ENCODE measurements at places on chromosomes 7 and 10.

- H3K36me3 ChIP-seq: peaks cover 7% of the 10 kb centered on the region
- no peak overlapping the region for H3K27ac ChIP-seq
- no peak overlapping the region for H3K4me3 ChIP-seq
- peaks cover 3% of the 10 kb centered on the region for H3K27me3 ChIP-seq
Observed at GRCh38 chr10:43333653-43334052, 37.8 kb upstream of the FXYD4 start.

GRCh38 chr7:438361-438760 is 81.3 kb downstream of the PDGFA start:
- no peak for DNase-seq
- H3K4me3 ChIP-seq: no peak overlapping the region
- H3K27ac ChIP-seq: no peak overlapping the region
- no peaks in the 10 kb centered on the region for H3K27me3 ChIP-seq
- H3K4me1 ChIP-seq: no peaks in the 10 kb centered on the region
- H3K36me3 ChIP-seq: no peaks in the 10 kb centered on the region

- peaks cover 30% of the 10 kb centered on the region for H3K36me3 ChIP-seq
- H3K4me3 ChIP-seq: no peak overlapping the region
- peaks cover 55% of the 10 kb centered on the region for H3K27me3 ChIP-seq
- H3K4me1 ChIP-seq: peaks cover 61% of the 10 kb centered on the region
Observed at GRCh38 chr7:5694221-5694754, 87.2 kb downstream of the RNF216 start.

GRCh38 chr10:112672706-112673105 is 225.7 kb downstream of the VTI1A start:
- peaks cover 8% of the 10 kb centered on the region for H3K36me3 ChIP-seq
- no peaks in the 10 kb centered on the region for H3K27me3 ChIP-seq
- no peak overlapping the region for H3K27ac ChIP-seq
- H3K4me1 ChIP-seq: no peaks in the 10 kb centered on the region
- DNase-seq: no peak

DNA sequence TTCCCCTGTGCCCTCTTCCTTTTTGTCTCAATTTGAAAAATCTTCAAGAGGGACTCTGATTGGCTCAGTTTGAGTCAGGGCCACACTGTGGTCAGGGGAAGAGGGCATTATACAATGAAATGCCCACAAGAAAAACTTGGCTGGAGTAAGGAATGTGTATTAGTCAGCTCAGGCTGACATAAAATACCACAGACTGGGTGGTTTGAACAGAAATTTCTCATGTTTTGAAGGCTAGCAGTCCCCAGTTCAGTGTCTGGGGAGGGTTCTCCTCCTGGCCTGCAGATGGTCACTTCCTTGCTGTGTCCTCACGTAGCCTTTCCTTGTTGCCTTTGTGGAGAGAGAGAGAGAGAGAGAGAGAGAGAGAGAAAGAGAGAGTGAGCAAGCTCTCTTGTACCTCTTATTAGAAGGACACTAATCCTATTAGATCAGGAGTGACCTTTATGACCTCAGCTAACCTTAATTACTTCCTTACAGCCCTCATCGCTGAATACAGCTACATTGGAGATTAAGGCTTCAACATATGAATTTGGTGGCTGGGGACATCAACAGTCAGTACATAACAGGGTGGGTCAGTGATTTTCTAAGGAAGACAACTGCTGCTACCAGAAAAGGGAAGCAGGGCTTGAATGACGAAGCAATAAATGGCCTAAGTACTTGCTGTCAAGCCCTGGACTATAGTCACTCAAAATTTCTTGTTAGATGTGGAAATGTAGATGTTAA is 25.8 kb upstream of the FAM13C start:
- H3K4me1 ChIP-seq: no peaks in the 10 kb centered on the region
- H3K27me3 ChIP-seq: no peaks in the 10 kb centered on the region
- H3K36me3 ChIP-seq: no peaks in the 10 kb centered on the region
- no peak for DNase-seq
- H3K4me3 ChIP-seq: no peak overlapping the region
- no peak overlapping the region for H3K27ac ChIP-seq

DNA sequence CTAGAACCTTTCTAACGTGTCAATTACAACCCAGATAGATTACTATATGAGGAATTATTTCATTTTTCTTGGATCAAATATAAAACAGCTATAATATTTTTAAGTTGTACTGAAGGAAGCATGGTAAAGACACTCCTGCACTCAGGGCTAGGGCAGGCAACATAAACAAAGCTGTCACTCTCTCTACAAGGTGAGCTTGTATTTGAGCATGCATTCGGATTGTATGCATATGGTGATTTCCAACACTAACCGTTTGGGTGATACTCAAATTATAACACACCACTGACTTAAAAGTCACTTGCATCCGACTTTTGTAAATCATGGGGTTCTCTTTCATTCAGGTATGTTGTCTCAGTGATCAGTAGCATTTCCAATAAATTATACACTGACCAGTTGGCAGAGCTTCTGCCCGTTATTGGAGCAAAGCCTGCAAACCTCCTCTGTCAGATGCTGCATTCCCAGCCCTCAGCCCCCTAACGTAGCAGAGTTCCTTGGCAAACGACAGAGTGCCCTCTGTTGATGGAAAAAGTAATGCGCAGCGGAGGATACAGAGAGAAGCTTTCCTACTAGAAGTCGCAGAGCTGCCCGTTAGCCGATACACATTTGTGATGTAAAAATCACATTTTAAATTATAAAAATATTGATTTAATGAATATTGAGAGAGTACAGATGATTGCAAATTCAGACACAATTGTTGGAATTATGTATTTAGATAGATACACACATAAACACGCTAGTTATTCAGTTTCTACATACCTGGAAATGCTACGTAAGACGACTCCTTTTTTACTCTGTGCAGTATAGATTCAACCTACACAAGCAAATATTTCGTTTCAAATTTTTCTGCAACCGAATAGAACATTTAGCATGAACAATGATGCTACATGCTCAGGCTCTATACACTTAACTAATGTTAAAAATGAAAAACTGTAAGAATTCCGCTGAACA is 173.9 kb upstream of the SP4 start:
- H3K27me3 ChIP-seq: peaks cover 59% of the 10 kb centered on the region
- peaks cover 21% of the 10 kb centered on the region for H3K4me1 ChIP-seq
- peak; percentile 49 for DNase-seq
- H3K27ac ChIP-seq: no peak overlapping the region

- DNase-seq: no peak
- no peak overlapping the region for H3K27ac ChIP-seq
- H3K36me3 ChIP-seq: no peaks in the 10 kb centered on the region
Observed at GRCh38 chr7:50472427-50472826, 22.3 kb upstream of the FIGNL1 start.

DNA sequence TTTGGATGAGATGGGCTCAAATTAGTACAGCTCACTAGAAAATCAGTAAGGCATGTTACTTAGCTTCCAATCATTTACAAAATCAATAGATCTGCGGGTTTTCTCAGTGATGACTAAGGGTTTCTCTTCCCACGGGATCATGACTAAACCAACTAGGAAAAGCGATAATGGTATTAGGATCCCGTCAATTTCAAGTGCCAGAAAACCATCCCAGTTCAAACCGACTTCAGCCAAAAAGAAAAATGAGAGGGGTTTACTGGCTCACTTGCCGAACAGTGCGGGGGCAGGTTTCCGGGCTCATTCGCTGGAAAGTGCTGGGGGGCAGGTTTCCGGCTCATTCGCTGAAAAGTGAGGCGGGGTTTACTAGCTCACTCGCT is 62.1 kb upstream of the LYZL2 start:
- no peak for DNase-seq
- peaks cover 49% of the 10 kb centered on the region for H3K36me3 ChIP-seq
- no peaks in the 10 kb centered on the region for H3K27me3 ChIP-seq
- peaks cover 74% of the 10 kb centered on the region for H3K4me1 ChIP-seq

DNA sequence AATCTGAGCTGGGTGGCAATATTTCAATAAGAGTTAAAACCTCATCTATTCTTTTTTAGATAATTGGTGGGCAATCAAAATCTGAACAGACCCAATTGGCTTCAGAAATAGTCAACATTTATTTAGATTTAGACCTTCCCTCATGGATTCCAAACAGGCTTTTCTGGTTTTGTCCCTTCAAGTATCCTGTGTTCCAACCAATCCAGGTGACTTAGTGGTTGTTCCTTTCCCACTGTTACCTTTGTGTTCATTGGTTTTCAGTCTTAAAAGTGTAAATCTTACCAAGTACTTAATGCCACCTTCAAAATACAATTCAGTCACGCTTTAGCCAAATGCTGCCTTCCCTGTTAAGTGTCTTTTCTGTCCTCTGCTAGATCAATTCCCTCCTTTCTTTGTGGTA is 85.9 kb downstream of the AHR start:
- H3K27ac ChIP-seq: no peak overlapping the region
- H3K4me1 ChIP-seq: no peaks in the 10 kb centered on the region
- no peaks in the 10 kb centered on the region for H3K36me3 ChIP-seq
- no peak for DNase-seq

DNA sequence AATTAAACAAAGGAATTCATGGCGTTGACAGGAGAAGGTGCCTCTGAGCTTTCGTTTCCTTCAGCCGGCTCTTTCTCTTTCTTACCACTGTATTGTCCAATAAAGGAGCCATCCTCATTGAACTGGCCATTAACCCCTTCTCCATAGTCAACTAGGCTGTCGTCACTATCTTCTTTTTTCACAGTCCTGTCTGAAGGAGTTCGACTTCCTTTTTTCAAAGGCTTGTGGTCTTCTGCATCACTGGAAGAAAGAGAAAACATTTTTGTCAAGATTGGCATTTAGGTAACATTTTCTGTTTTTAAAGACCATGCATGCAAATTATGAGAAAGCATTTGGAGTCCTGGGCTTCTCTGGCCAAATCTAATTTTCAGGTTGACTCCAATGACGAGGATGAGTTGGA is 19.7 kb upstream of the LAMB4 start:
- DNase-seq: no peak
- no peaks in the 10 kb centered on the region for H3K36me3 ChIP-seq
- no peak overlapping the region for H3K27ac ChIP-seq

DNA sequence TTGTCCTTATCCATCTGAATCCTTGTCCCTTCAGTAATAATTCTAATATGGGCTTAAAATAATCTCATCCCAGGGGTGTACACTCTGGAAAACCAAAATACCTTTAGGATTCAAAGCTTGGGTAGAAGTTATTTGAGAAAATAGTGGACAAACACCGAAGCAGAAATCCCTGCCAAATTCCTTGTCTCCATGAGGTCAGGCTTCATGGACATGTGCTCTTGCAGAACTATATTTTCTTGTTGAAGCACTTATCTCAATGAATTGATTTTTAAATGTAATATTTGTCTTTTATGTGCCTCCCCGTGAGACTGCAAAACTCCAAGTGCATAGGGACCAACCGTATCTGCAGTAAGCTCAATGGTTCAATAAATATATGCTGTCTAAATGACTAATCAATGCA is 1153.3 kb upstream of the AUTS2 start:
- H3K36me3 ChIP-seq: no peaks in the 10 kb centered on the region
- H3K27me3 ChIP-seq: no peaks in the 10 kb centered on the region
- DNase-seq: no peak
- H3K27ac ChIP-seq: no peak overlapping the region

DNA sequence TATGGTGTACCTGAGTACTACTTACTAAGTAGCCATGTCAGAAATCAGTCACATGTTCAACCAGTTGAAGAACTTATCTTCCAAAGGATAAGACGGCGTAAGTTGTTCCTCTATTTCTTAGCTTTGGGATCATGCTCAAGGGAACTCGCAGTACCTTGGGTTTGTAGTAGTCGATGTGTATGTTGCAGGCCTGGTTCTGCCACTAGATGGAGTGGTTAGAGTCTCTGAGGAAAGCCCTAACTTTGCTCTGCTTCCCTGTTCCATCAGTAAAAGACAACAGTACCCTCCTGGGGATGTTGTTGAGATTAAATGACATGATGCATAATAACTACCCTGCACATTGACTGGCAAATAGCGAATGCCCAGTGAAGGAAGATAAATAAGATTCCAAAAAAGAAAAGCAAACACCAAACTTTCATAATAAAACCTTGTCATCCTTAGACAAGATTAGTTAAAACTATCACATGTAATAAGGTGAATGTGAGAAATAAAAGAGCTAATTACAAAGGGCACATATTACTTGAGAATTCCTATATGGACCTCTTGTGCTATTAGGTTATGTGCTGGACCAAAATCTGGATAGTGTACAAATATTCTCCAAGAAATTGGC is 165.9 kb downstream of the ABCA13 start:
- H3K4me1 ChIP-seq: no peaks in the 10 kb centered on the region
- H3K27me3 ChIP-seq: peaks cover 7% of the 10 kb centered on the region
- DNase-seq: no peak
- H3K4me3 ChIP-seq: no peak overlapping the region
- no peak overlapping the region for H3K27ac ChIP-seq
- H3K36me3 ChIP-seq: no peaks in the 10 kb centered on the region

GRCh38 chr10:131584287-131584686 is 272.8 kb upstream of the TCERG1L start:
- H3K4me3 ChIP-seq: no peak overlapping the region
- H3K27ac ChIP-seq: no peak overlapping the region
- no peaks in the 10 kb centered on the region for H3K36me3 ChIP-seq
- no peaks in the 10 kb centered on the region for H3K4me1 ChIP-seq
- no peak for DNase-seq

- no peaks in the 10 kb centered on the region for H3K36me3 ChIP-seq
- H3K4me3 ChIP-seq: no peak overlapping the region
- no peaks in the 10 kb centered on the region for H3K4me1 ChIP-seq
- DNase-seq: no peak
- H3K27me3 ChIP-seq: peaks cover 13% of the 10 kb centered on the region
Observed at GRCh38 chr7:12623885-12624498, 53.5 kb downstream of the SCIN start.

DNA sequence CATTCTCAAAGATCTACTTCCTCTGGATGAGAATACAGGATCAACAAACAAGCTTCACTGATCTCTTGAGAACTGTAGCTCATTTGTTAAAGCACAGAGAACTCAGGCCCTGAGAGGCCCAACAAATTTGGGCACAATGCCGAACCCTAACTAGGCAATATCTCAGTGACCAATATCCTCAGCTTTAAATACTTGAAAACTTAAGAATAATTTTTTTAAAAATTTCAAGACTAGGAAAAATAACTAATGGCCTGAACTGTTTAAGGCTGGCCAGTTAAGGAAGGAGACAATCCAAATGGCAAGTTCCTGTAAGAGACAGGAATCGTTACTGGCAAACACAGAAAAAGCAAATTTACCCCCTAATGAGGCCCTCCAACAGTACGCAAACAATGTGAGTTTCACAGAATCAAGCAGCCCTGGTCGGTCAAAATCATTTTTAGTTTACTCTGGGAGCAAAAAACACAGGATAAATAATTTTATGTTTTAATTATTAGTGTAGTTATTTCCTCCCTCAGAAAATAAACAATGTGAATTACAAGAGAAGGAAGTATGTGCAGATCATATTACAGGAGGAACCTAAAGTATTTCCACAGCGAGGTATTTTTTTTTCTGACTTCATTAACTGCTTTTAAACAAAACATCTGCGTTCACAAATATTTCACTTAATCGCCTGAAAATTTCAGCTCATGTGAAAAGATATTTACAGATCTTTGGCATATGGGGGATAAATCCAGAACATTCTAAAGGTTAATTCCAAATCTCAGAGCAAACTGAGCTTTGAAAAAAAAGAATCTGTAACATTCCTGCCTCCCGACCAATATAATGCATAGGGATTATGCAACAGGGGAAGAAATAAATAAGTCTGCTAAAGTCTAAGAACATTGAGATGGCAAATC is 39.5 kb downstream of the NT5C2 start:
- no peak for DNase-seq
- H3K36me3 ChIP-seq: peaks cover 30% of the 10 kb centered on the region
- no peaks in the 10 kb centered on the region for H3K27me3 ChIP-seq
- no peak overlapping the region for H3K4me3 ChIP-seq
- H3K27ac ChIP-seq: no peak overlapping the region
- no peaks in the 10 kb centered on the region for H3K4me1 ChIP-seq
